ENCODE measurements at places on chromosomes 12 and 14. TPM values are rescaled to one million over a fixed set of nuclear protein-coding genes. Genes with fewer than 3 reads are reported as not detected.

The PLCZ1 gene
- not detected for total RNA-seq

The CD163 gene
- total RNA-seq = 1.4 TPM

The SRRM4 gene
- 6.4 TPM for total RNA-seq

The NGB gene
- total RNA-seq = 4.1 TPM

The DNAH10 gene
- 22.6 TPM for total RNA-seq

DNA sequence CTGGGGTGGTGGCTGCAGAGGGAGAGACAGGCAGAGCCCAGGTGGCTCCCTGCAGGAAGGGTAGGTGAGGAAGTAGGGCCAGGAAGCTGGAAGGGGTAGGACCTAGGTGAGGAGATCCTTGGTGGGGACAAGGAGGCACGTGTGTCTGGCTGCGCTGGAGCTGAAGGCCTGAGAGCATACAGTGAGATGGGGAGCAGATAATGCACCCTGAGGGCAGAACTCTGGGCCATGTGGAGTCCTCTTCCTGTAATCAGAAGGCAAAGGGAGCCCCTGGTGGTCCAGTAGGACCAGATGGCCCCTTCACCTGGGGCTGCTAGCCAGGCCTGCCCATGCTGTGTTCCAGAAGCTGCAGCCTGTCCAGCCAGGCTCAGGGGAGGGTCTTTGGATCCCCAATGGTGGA, 15.3 kb upstream of the KRT80 start:
- no peak for DNase-seq

GRCh38 chr12:27464220-27464554, 17.7 kb downstream of the SMCO2 start:
- DNase-seq = no peak

GRCh38 chr12:71071536-71072097, 86.2 kb downstream of the TSPAN8 start:
- no peak for DNase-seq

GRCh38 chr12:12486661-12487240, 75.9 kb downstream of the DUSP16 start:
- DNase-seq = no peak

GRCh38 chr14:103057372-103058163, at the start of gene CDC42BPB:
Gene CDC42BPB, minus strand, starts transcription at chr14:103057549. Its CDS starts 376 bp downstream, at chr14:103057173.
- DNase-seq = peak; percentile 80

GRCh38 chr12:101117842-101118241, 92.2 kb downstream of the SLC5A8 start:
- DNase-seq = no peak

DNA sequence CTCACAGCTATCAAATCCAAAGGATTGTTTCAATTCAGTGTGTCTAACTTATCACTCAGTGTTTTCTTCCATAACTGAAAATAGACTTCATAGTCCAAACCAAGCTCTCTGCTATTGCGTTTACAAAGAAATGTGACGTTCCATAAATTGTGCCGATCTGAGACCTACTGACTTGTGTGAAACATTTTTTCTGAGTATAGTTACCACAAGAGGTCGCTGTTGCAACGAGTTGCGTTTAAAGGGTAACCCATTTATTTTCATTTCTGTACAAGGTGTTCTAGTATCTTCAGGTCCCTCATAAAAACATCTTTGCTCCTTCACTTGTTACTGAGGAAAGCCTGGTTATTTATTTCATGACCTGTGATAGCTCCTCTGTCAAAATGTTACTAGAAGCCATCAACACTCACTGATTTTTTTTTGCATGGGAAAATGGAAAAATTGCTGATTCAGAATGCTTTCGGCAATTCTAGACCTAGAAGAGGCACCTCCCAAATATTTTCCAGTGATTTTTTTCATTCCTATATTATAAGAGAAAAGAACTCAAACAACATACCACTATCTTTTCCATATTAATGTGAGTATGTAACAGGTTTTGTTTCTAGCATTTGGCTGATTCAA, 60.9 kb upstream of the OR4E1 start:
- DNase-seq = no peak

- no peak for DNase-seq
Measured at GRCh38 chr14:82113710-82114109, 580.1 kb upstream of the SEL1L start.

- DNase-seq = peak; percentile 10
Measured at GRCh38 chr12:2739832-2740641, 54.7 kb upstream of the FKBP4 start.

GRCh38 chr14:101858791-101859537, 97.5 kb downstream of the PPP2R5C start:
- DNase-seq = no peak

DNA sequence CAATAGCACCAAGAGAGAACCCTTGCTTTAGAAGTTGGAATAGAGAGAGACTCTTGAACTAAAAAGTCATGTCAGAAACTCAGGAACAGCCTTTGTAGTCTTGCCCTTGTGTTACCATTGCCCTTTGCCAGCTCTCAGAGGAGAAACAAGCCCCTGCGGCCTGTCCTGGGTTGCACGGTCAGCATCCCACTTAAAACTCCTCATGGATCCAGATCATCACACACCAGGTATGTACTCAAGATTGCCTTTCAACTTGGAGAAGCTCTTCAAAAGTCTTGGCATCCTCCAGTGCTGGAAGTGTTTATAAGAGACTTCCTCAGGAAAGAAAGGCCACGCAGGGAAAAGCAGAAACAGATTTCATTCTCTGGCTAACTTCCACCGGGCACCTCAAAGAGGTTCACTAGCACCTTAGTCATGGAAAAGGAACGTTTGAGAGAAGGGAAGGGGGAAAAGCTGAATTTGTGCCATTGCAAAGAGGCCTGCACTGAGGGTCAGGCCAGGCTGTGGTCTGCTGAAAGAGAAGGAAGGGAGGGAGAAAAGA, 594.2 kb downstream of the MED13L start:
- no peak for DNase-seq

- DNase-seq = no peak
Measured at GRCh38 chr14:54355698-54356097, 41.1 kb upstream of the CDKN3 start.

DNA sequence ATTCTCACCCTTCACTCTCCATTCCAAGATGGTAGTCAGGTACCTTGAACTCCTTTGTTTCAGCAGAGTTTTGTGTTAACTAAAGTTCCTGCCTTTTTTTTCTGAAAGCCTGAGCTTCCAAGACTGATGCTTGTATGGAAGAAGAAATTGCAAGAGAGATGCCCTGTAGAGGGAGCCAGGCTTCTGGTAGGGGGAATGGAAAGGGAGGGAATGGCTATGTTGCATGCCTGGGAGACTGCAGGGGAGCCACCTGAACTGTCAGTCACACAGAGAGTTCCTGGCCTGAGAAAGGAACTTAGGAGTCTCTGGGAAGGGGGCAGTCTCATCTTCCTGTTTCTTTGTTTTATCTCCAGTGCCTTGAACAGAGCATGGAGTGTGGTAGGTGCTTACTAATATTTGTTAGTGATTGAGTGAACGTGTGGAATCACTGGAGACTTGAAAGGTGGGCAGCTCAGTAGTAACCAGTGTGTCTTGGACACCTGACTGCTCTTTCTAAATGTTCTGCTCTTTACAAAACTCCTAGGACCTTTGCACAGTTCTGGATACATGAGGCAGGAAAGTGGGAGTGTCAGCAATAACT, 132.2 kb downstream of the ANO4 start:
- no peak for DNase-seq

DNA sequence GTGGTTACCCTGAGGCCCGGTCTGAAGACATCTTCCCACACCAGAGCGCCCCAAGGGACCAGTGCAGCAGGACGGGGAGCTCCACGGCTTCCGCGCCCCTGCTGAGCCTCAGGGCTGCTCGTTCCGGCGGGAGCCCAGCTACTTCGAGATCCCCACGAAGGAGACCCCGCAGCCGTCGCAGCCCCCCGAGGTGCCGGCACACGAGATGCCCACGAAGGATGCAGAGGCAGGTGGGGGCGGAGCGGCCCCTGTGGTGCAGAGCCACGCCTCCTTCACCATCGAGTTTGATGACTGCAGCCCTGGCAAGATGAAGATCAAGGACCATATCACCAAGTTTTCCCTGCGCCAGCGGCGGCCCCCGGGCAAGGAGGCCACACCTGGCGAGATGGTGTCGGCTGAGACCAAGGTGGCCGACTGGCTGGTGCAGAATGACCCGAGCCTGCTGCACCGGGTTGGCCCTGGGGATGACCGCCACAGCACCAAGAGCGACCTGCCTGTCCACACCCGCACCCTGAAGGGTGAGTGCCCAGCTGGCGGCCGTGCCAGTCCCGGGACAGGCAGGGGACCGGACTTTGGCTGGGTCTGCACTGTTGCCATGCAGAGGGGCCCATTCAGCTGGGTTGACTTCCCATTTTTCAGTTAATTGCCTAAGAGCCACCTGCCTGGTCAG, 18.1 kb downstream of the CEP170B start:
- no peak for DNase-seq

- no peak for DNase-seq
Measured at GRCh38 chr12:22577667-22578066, 33.3 kb upstream of the C2CD5 start.

GRCh38 chr12:50572287-50572686, 67.5 kb downstream of the DIP2B start:
- DNase-seq = no peak

GRCh38 chr12:117818400-117818799, 150.4 kb downstream of the KSR2 start:
- DNase-seq = no peak

DNA sequence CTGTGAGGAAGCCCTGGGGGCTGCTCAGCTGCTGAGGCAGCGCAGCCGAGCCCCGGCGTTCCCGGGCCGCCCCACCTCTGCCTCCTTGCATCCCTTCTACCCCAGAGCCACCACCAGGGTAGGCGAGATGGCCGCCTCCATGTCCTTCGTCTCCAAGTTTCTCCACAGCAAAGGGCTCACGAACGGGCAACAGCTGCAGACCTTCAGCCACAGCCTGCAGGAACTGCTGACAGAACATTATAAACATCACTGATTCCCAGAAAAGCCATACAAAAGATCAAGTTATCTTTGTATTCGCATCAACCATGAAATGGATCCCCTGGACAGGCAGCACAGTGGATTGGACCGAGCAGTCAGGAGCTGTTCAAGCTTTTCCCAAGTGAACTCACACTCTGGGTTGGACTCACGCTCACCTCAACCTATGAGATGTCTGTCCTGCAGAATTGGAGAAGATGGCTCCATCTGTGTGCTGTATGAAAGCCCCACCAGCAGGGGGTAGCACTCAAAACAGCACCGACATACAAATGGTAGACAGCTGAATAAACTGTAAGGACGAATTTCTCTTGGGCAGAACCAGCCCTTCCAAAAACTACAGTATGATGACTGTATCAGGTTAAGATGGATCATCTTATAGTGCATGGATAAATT, 19.4 kb upstream of the A2M start:
- no peak for DNase-seq

- no peak for DNase-seq
Measured at GRCh38 chr12:2482938-2483660, 311.7 kb upstream of the FKBP4 start.

DNA sequence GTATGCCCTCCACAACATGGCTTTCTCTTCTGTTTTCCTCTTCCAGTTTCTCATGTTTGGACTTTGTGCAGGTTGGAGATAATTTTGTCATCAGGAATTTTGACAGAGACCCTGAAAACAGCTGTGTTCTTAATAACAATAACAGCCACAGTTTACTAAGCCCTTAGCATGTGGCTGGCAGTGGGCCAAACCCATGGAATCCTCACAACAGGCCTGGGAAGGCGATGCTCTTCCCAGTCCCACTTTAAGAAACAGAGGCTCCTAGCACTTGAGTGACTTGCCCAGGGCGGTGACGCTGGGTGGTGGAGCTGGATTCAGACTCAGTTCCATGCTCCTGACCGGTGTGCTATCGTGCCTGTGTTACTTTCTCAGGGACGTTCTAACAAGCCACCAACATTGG, 20.1 kb upstream of the PLEKHG3 start:
- no peak for DNase-seq

GRCh38 chr14:57749267-57749666, 116.6 kb downstream of the SLC35F4 start:
- no peak for DNase-seq

- DNase-seq = no peak
Measured at GRCh38 chr12:105033851-105034250, 47.7 kb downstream of the NOPCHAP1 start.

- no peak for DNase-seq
Measured at GRCh38 chr12:65858831-65859230, 34.5 kb downstream of the HMGA2 start.

DNA sequence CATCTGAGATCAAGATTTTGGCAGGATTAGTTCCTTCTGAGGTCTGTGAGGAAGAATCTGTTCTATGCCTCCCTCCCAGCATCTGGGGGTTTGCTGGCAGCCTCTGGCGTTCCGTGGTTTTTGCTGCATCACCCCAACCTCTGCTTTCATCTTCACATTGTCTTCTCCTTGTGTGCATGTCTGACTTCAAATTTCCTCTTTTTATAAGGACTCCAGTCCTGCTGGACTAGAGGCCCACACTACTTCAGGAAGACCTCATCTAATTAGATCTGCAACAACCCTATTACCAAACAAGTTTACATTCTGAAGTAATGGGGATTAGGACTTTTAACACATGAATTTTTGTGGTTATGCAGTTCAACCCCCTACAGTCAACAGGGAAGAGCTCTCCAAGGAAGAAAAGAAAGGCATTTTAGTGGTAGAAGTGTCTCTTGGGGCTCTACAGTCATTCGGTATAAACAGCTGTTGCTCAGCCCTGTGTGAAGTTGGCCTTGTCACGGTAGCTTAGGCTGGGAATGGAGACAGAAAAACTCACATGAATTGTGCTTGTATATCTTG, 89.7 kb downstream of the CAND1 start:
- DNase-seq = no peak

DNA sequence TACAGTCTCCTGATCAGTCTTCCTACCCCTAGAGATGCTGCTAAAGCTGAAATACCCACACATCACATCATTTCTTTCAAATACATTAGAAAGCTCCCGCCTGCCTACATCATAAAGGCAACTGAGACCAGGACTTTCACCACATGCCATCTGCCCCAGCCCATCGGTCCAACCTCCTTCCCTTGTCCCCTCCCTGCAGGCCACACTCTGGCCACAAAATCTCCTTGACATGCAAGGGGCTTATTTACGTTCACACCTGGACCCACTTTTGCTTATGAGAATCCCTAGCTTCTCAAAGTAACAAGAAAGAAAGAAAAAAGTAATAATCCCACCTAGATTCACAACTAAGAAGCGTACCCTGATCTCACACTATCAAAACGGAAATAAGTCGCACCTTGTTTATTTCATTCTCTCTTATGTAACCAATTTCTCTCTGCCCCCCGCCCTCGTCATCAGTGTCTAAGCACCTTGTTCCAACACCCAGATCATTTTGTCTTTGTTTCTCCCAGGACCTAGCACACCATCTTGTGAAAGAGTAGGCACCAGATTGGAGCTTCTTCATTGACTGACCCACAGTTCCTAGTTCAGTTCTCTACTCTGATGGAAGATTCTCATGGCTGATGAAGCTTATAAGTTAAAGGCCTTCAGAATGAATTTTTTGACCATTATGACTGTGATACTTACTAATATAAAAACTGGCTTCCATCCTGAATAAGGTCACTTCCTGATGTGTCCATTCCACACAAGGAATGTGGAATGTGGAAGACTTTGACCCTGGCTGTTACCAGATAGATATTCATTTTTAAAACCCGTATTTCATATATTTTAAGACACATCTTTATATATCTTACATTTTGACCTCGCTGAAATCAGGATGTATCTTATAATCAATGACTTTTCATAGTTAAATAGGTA, 7.7 kb downstream of the WSB2 start:
- DNase-seq = no peak

GRCh38 chr12:118145113-118145797, 9.3 kb downstream of the PEBP1 start:
- DNase-seq = no peak
